Forelimb muscle (tissue), 1 donor: ENCODE measurements at places on chromosomes 2 and 18. TPM values are rescaled to one million over a fixed set of nuclear protein-coding genes. Genes with fewer than 3 reads are reported as not detected.

- DNase-seq = no peak
Observed at GRCh38 chr2:97779141-97779540, 65.8 kb downstream of the ZAP70 start.

GRCh38 chr2:236503583-236503982 is 66.0 kb upstream of the ACKR3 start:
- no peak for DNase-seq

DNA sequence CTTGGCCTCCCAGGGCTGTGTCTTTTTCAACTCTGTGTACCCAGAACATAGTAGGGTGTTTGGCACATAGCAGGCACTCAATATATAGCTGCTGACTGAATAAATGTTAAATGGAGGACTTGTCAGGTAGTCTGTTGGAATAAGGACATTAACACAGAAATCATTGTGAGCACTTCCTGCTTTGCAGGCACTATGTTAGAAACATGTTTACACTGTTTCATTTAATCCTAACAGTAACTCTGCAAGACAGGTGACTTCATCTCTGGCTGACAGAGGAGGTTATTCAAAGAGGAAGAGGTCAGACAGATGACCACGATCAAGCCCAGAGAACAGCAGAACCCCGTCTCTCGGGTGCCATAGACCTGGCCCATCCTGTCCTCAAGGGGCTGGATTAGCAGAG is 28.0 kb upstream of the PIEZO2 start:
- DNase-seq = no peak

- no peak for DNase-seq
Observed at GRCh38 chr2:222722327-222722946, 51.0 kb downstream of the MOGAT1 start.

DNA sequence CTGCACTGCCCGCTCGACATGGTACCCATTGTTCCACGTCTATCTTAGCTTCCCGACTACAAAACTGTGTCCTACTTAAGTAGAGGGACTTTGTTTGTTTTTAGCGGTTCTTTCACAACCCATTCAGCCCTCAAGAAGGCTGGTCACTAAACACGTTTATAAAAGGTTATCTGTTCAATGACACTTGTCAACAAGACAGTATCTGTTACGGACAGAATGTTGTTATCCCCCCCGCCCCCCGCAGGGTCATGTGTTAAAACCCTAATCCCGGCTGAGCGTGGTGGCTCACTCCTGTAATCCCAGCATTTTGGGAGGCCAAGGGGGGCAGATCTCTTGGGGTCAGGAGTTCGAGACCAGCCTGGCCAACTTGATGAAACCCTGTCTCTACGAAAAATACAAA is 40.4 kb upstream of the CREG2 start:
- DNase-seq = no peak

DNA sequence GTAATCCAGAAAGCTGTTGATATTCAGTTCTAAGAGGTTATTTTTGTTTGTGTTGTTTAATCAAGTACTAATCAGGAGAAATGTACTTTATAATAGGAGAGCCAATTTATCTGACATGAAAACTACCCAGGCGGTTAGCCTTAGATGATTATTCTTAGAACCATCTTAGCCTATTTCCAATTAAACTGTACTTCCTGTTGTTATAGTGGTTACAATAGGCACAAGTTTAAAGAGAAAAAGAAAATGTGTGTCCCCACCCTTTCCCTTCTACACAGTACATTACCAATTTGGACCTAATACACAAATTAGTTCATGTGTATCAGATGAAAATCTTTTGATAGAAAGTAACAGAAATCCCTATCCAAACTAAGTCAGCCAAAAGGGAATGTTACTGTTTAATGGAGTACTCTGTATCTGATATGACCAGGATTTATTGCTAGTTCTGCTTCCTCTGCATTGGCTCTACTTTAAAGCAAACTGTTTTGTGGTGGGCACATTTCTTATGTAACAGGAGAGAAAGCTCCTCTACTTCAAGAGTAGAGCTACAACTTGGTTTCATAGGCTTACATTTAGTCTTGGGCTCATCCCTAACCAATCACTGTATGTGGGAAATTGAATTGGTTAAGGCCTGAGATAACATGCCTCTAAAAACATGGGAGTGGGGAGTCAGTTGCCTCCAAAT is 217.9 kb downstream of the UBE2E3 start:
- no peak for DNase-seq

GRCh38 chr2:235334179-235334578 is 159.7 kb upstream of the AGAP1 start:
- no peak for DNase-seq

The MYOM1 gene
- polyA plus RNA-seq = 731 TPM

The ANKRD30BL gene
- not detected for polyA plus RNA-seq

The THUMPD2 gene
- 19.7 TPM for polyA plus RNA-seq

The SLC9A4 gene
- not detected for polyA plus RNA-seq

The TMEM198 gene
- 2.6 TPM for polyA plus RNA-seq
